ENCODE measurements at places on chromosomes 5 and 9. TPM values are rescaled to one million over a fixed set of nuclear protein-coding genes. Genes with fewer than 3 reads are reported as not detected.
A peak's percentile ranks its signal among the peaks of the same experiment; 100 is the strongest.

DNA sequence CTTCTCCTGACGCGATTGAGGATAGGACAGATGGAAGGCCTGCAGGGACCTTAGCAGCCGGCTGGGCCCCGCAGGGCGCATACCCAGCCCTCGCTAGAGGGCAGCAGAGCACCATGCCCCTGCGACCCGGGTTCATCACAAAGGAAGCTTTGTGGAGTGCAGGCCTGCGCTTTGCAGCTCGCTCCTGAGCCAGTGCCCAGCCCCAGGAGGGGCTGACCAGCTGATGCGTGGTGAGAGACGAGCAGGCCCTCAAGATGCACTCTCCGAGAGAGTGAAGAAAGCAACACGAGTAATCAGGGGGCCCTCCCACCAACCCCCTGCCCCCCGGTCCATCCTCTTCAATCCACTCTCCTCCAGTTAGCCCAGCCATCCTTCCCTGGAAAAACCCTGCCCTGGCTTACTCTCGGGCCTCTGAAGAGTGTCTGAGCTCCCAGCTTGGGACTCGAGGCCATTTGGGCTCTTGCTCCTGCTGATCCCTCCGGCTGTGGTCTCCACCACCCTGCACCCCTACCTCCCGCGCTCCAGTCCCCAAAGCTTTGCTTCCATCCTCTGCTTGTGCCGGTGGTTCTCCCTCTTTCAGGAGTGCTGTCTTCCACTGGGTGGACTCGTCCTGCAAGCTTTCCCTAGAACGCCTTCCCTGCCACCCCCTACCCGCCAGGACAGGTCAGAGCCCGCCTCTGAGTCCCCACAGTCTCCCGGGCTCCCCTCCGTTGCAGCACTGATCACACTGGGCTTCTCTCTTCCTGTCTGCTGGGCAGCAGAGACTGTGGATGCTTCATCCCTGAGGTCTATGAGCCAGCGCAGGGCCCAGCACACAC lies 9.1 kb upstream of the KIF12 start:
- peak; percentile 82 for DNase-seq
- no peaks in the 10 kb centered on the region for H3K27me3 ChIP-seq
- H3K36me3 ChIP-seq: no peaks in the 10 kb centered on the region
- H3K4me3 ChIP-seq: no peak overlapping the region
- H3K4me1 ChIP-seq: peaks cover 9% of the 10 kb centered on the region
- no peak overlapping the region for H3K27ac ChIP-seq

DNA sequence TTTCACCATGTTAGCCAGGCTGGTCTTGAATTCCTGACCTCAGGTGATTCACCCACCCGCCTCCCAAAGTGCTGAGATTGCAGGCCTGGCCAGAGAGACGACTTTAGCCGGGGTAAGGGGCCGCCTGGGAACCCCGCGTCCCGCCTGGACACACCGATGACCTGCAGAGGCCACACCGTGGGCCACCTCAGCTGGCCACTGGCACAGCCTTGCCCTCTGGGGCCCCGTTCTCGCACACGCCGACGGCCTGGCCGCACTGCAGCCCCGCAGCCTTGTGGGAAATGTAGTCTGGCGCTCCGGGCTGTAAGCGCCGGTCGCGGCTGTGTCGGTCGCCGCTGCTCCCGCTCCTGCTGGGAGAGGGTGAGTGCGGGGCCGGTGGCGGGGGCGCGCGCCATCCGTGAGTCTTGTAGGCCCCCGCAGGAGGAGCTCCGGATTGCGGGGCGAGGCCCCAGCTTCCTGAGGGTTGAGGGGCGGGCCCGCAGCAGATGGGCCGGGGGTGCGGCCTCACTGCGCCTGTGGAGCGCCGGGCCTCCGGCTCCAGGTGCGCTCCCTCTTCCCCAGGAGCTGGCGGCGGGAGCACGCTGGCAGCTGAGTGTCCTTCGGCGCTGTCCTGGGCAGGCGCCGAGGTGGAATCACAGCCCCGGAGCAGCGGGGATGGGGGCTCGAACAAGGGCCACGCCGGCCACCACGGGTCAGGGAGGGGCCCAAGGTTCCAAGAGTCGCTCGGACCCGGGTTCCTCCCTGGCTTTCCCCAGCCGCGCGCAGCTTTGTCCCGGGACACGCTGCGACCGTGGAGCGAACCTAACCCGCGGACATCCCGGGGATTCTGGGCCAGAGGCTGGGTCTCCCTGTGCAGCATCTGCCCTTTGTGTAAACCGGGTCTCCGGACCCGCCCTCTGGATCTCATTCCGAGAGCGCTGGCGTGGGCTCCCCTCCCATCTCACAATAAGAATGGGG lies at the start of gene ZFP2:
Gene ZFP2 (plus strand): TSS at position 299 of the 957 bp plus-strand sequence. CDS start 35,401 bp downstream, outside the sequence.
- no peaks in the 10 kb centered on the region for H3K36me3 ChIP-seq
- no peaks in the 10 kb centered on the region for H3K4me1 ChIP-seq
- no peaks in the 10 kb centered on the region for H3K27me3 ChIP-seq

DNA sequence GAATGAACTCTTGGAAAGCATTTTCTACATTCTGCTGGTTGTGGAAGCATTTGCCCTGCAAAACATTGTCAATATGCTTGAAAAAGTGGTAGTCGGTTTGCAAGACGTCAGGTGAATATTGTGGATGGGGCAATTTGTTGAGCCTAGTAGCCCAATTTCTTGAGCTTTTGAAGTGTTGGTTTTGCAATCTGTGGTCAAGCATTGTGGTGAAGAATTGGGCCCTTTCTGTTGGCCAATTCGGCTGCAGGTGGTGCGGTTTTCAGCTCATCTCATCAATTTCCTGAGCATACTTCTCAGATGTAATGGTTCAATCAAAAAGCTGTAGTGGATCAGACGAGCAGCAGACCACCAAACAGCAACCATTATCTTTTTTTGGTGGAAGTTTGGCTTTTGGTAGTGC lies 426.8 kb upstream of the CDH9 start:
- DNase-seq: no peak
- no peaks in the 10 kb centered on the region for H3K27me3 ChIP-seq
- H3K4me3 ChIP-seq: no peak overlapping the region
- no peaks in the 10 kb centered on the region for H3K4me1 ChIP-seq

DNA sequence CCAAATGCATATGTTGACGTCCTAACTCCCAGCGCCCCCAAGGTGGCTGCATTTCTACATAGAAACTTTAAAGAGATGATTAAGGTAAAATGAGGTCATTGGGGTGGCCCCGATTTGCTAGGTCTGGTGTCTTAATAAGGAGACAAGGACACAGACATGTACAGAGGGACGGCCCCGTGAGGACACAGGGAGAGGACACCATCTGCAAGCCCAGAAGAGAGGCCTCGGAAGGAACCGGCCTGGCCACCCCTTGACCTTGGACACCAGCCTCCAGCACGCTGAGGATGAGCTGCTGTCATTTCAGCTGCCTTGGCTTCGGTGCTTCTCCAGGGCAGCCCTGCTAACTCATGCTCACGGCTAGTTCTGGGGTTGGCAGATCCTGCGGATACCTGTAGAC lies 73.2 kb downstream of the MRPL36 start:
- no peak overlapping the region for H3K4me3 ChIP-seq
- H3K4me1 ChIP-seq: no peaks in the 10 kb centered on the region
- no peak for DNase-seq
- H3K27me3 ChIP-seq: no peaks in the 10 kb centered on the region
- H3K27ac ChIP-seq: no peak overlapping the region
- H3K36me3 ChIP-seq: no peaks in the 10 kb centered on the region

DNA sequence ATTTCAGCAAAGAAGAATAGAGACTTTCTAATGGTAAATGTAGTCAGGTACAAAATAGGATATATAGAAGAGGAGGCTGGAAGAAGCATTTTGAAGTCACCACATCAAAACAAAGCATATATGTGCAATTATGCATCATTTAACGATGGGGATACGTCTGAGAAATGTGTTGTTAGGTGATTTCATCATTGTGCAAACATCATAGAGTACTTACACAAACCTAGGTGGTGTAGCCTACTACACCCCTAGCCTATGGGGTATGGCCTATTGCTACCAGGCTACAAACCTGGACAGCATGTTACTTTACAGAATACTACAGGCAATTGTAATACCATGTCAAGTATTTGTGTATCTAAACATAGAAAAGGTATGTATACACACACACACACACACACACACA lies 28.4 kb downstream of the ELP1 start:
- H3K27me3 ChIP-seq: no peaks in the 10 kb centered on the region
- H3K36me3 ChIP-seq: peaks cover 89% of the 10 kb centered on the region

- no peaks in the 10 kb centered on the region for H3K36me3 ChIP-seq
- no peaks in the 10 kb centered on the region for H3K27me3 ChIP-seq
- no peak for DNase-seq
- H3K4me3 ChIP-seq: no peak overlapping the region
Measured at GRCh38 chr5:11322133-11322532, 561.1 kb upstream of the DAP start.

GRCh38 chr9:118882684-118883083 lies 486.6 kb downstream of the BRINP1 start:
- no peaks in the 10 kb centered on the region for H3K4me1 ChIP-seq
- DNase-seq: no peak
- H3K4me3 ChIP-seq: no peak overlapping the region
- H3K36me3 ChIP-seq: no peaks in the 10 kb centered on the region

- DNase-seq: no peak
- H3K27me3 ChIP-seq: no peaks in the 10 kb centered on the region
- no peak overlapping the region for H3K4me3 ChIP-seq
- H3K27ac ChIP-seq: no peak overlapping the region
- no peaks in the 10 kb centered on the region for H3K4me1 ChIP-seq
Measured at GRCh38 chr5:141272906-141273305, 27.7 kb downstream of the PCDHB15 start.

DNA sequence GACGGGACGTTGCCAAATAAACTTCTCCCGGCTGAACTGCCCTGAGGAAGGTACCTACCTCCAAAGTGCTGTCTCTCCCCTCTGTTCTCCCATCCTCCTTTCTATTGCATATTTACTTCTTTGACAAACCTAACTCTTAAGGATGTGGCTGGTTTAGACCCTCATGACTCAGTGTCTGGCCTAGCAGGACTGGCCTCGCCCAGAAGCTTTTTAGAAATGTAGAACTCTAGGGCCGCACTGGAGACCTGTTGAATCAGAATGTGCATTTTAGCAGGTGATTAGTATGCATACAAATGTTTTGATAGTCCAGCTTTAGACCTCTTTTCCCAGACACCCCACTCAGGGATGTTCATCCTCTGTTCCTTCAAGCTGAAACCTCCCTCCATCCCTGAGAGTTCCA lies 335.9 kb downstream of the PIK3R1 start:
- no peak for DNase-seq
- H3K27ac ChIP-seq: no peak overlapping the region
- H3K27me3 ChIP-seq: no peaks in the 10 kb centered on the region
- peaks cover 5% of the 10 kb centered on the region for H3K4me1 ChIP-seq

DNA sequence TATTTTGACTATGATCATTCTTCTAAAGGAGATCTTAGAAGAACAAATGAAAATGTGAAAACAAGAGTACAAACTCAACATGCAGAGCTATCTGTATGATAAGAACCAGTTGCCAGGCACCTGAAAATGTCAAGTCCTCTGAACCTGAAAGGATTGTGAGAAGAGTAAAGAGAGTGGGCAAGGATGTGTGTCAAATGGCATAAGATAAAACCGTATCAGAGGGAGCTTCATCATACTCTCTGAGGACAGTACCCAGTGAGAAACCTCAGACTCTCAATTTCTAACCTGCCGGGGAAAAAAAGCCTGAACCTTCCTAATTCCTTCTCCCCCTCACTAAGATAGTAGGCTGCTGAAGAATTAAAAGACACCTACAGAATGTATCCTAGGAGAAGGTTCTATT lies 6.8 kb downstream of the ETF1 start:
- no peak for DNase-seq
- no peak overlapping the region for H3K27ac ChIP-seq
- H3K36me3 ChIP-seq: peaks cover 8% of the 10 kb centered on the region
- no peaks in the 10 kb centered on the region for H3K27me3 ChIP-seq
- H3K4me1 ChIP-seq: no peaks in the 10 kb centered on the region

The NDUFA8 gene
- 21.4 TPM for total RNA-seq

The UGT3A2 gene
- not detected for total RNA-seq

The PCDHB5 gene
- total RNA-seq: 61.8 TPM

The SHISAL2B gene
- not detected for total RNA-seq

The SFXN1 gene
- 47.5 TPM for total RNA-seq

The NR2F1 gene
- 8.0 TPM for total RNA-seq

The DMRT3 gene
- total RNA-seq: not detected

The NXNL2 gene
- not detected for total RNA-seq

The SLC36A3 gene
- not detected for total RNA-seq

The RANBP6 gene
- total RNA-seq: 8.3 TPM

The SLC46A2 gene
- not detected for total RNA-seq

The RPL37 gene
- total RNA-seq: 22.1 TPM

The FAM81B gene
- not detected for total RNA-seq
